ENCODE measurements at places on chromosomes 16 and 17.
A peak's percentile ranks its signal among the peaks of the same experiment; 100 is the strongest.

- DNase-seq = no peak
Measured at GRCh38 chr17:76940295-76940694, 72.1 kb downstream of the MGAT5B start.

DNA sequence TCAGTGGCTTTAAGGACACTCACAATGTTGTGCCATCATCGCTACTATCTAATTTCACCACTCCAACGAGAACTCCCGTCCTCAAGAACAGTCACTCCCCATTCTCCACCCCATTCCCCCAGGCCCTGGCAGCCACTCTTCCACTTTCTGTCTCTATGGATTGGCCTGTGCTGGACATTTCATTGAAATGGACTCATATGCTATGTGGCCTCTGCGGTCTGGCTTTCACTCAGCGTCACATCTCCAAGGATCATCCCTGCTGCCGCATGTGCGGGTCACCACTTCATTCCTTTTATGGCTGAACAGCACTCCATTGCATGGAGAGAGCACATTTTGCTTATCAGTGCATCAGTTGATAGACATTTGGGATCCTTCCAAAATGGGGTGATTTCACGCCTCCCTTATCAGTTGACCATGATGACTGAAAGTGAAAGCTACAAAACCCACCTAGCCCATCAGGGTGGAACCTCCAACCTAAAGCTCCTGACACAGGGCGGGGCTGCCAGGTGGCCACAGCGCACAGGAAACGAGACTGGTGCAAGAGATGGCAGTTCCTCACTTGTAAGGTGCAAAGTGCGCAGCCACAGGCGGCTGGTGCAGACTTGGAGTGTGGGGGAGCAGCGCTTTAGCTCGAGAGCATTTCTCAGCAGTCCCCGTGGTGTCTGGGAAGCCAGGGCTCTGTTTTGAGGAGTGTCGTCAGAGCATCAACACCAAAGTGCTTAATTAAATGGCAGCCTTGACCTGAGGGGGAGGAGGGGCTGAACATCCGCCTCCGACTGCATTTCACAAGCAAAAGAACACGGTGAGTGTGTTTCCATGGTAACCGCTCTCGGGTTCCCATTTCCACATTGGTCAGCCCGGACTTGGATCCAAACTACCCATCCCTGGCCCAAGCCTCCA is 23.8 kb downstream of the COTL1 start:
- no peak for DNase-seq

- peak; percentile 35 for DNase-seq
Measured at GRCh38 chr16:14249291-14250032, 178.3 kb downstream of the MRTFB start.

DNA sequence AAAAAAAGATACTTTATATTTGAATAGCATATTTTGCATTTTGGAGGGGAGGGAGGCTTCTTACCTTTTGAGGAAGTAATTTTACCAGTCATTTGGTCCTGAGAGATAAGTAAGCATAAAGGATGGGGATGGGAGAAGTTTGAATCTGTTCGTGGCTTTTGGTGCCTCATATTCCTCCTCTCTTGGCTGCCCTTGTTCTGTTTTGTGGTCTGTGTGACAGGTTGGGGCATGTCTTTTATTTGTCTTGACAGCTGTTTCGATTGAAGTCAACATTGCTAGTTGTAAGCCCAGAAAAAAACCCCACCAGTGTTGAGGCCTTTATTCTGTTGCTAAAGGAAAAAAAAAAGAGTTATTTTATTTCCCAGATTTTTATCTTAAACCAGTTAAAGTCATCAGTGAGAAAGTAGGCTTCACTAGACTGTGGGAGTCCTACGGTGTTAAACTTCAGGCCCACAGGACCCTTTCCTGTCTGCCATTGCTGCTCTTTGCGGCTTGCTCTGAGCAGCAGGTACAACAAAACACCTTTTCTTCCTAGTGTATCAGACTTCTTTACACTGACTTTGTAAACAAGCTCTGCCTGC is 11.4 kb downstream of the SLC7A6 start:
- no peak for DNase-seq

- DNase-seq = peak; percentile 79
Measured at GRCh38 chr16:1078579-1079021, 6.1 kb downstream of the SSTR5 start.

- peak; percentile 53 for DNase-seq
Measured at GRCh38 chr17:46977348-46977747, 1.7 kb downstream of the RPRML start.

DNA sequence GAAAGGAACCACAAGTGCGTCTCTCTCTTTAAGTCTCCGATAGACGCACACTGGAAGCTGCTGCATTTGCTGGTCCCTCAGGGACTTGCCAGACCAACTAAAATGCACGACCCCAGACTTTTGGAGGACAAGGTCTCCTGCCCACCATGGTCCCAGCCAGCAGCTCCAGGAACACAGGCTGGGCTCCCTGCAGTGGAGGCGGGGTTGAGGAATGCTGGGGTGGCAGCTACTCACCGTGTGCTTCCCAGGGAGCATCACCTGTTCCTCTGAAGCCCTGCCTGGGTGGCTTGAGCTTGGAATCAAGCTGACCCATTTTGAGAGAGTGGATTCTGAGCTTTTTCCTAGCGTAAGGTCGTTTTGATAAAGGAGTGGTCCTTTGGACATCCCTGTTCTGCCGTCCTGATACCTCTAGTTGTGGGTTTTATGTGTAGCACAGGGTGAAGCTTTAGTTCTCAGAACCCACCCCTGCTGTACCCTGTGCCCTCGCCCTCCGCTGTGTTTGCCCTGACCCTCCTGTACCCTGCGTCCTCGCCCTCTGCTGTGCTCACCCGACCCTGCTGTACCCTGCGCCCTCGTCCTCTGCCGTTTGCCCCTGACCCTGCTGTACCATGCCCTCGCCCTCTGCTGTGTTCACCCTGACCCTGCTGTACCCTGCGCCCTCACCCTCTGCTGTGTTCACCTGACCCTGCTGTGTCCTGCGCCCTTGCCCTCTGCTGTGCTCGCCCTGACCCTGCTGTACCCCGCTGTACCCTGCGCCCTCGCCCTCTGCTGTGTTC is 11.0 kb downstream of the ZNF276 start:
- no peak for DNase-seq

GRCh38 chr16:4936181-4936990 is 562 bp downstream of the PPL start:
- no peak for DNase-seq

GRCh38 chr17:4693416-4693815 is 10.5 kb downstream of the PELP1 start:
- DNase-seq = no peak

GRCh38 chr16:9395958-9396359 is 304.5 kb downstream of the HAPSTR1 start:
- no peak for DNase-seq

DNA sequence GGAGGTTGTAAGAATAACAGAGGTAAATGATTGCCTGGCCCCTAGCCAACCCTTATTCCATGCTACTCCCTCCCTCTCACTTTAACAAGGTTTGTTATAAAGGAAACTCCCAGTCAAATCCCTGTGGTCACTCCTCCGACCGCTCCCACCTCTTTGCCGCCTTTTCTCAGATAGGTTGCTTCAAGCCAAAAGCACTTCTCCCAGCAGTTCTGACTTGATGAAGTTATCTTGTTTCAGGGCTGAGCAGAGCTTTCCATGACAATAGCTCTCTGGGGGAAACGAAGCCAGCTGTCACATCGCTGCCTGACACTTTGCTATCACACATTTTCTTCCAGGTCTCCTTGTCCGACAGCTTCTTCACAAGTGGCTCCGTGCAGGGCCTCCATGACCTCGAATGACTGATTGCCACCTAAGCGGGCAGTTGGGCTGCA is 278.6 kb downstream of the HAPSTR1 start:
- DNase-seq = no peak

DNA sequence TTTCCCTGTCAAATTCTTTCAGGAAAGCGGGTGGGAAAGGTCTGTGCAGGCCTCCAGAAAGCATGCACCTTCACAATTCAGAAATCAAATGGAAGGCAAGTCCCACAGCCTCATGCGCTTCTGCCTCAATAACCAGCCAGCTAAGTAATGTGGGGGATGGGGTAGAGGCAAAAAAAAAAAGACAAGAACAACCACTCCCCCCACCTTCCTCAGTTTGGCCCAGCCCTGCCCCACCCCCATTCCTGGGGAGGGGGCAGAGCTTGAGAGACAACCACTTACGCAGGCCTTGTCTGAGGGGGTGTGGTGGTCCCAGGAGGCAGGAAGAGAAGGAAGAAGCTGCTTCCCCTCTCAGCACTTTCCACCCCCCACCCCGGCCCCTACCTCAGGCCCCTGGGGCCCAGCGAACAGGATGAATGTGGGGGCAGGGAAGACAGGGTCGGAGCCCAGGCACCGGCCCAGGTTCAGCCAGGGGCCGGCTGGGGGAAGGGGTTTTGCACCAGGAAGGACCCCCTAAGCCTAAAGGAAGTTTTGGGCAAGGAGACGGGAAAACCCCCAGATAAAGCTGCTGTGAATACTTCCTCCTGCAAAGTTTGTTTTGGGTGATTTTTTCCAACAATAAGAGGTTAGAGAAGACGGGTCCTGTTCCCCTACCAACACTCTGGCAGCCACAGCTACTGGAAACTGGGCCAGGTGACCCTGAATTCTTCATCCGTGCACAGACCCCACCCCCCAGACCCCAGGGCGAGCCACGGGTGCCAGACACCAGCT is 1.2 kb downstream of the JUP start:
- DNase-seq = no peak

DNA sequence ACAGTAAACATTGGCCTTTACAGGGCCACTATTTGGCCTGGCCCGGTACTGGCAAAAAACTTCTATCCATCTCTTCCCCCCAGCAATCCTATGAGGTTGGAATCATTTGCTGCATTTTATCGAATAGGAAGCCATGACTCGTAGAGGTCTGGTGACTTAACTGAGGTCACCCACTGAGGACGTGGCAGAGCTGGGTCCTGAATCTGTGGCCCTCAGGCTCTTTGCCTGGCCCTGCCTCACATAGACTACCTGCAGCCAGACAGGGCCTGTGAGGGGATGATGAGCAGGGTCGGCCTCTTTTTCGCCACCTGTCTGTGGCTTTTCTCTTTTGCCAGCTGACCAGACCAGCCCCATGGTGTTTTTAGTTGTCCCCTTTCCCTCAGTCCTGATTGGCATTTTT is 1.9 kb downstream of the PPP4C start:
- peak; percentile 63 for DNase-seq

DNA sequence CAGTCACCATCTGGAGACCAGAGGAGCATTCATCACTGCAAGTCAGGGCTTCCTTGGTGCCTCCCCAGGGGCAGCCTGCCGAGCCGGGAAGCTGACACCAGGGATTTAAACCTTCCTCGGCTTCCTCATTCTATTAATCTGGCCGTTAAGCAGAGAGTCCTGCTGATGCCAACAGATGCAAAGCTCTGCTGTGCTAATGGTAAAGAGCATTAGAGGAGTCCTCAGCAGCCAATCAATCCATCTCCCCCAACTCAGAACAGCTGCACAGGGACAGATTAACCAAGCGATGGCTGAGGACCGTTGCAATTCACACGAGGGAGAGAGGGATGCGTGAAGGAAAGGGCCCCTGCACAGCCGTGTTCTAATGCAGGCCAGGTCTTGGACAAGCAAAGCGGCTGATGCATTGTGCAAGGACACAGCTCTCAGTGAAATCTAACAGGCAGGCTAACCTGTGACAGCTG is 116.6 kb downstream of the XYLT1 start:
- DNase-seq = no peak

- DNase-seq = no peak
Measured at GRCh38 chr16:78421181-78421708, 321.8 kb downstream of the WWOX start.

GRCh38 chr16:11053916-11054460 is 109.6 kb downstream of the CLEC16A start:
- DNase-seq = no peak

- DNase-seq = no peak
Measured at GRCh38 chr17:1379208-1379929, 20.7 kb downstream of the YWHAE start.

DNA sequence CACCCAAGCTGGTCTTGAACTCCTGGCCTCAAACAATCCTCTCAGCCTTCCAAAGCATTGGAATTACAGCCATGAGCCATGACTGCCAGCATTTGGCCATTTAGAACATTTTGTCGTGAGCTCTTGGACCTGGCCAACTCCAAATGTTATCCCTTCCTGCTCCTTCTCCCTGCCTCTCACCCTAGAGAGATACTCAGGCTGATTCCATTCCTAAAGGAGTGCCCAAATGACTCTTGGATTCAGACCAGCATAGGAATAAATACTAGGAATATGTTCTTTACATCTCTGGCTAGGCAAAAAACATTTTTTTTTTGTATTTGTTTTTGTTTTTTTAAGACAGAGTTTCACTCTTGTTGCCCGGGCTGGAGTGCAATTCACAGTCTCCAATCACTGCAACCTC is 15.5 kb downstream of the FZD2 start:
- DNase-seq = no peak

DNA sequence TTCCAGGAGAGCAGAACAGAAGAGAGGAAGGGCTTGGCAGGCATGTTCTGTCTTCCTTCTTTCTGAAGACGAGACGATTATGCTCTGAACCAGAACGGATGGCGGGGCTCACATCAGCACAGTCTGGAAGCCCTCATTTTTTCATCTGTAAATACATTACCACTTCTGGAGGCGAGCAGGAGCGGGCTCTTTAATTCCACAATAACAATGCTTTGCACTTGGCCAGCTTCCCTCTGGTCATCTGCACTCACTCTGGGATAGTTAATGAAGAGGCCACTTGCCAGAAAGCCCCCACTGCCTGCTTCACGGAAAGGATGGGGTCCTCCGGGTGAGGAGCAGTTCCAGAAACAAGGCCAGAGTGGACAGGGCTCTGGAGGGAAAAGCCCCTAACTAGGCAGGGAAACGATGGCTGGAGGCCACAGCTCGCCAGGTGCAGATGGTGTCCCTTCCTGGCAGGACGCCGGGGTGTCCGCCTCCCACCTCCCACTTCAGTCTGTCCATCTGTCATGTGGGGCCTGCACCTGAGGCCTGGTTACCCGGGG is 13.1 kb upstream of the BCAR1 start:
- peak; percentile 57 for DNase-seq

DNA sequence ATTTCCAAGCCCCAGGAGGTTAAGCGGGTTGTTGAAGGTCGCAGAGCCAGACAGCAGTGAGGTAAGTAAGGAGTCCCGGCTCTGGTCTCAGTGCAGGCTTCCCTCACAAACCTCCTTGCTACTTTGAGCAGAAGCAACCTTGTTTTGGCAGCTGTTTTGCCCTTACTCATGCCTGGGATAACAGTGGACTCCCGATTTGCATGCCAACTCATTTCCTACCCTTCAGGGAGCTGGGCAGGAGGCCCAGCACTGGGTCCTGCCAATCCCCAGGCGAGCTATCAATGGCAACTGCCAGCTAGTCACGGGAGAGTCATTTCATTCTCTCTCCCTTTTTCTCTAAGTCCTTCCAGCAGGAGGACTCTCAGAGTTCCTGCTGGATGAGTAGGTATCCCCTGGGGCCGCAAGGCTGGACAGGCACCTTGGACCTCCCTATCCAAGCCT is 72.0 kb upstream of the KSR1 start:
- DNase-seq = peak; percentile 99

All from M059J (cell line).